Erythroblast (primary cell): ENCODE measurements at places on chromosomes 11 and 22.

DNA sequence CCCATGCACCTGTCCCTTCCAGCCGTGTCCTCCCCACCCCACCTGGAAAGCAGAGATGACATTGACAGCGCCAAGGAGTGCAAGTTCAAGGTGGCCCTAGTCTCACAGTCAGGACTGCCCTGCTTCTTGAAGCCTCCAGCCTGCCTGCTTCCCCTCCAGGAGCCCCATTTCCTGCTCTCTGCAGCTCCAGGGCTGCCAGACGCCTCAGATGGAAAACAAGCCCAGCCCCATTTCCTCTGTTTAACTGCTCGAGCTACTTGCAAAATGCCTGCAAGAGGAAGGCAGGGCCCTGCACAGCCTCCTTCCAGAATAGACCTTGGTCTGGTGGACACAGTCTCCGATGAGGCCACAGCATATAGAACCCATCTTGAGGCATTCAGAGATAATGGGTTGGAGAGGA, 5.0 kb upstream of the DGKZ start:
- no peak for DNase-seq

DNA sequence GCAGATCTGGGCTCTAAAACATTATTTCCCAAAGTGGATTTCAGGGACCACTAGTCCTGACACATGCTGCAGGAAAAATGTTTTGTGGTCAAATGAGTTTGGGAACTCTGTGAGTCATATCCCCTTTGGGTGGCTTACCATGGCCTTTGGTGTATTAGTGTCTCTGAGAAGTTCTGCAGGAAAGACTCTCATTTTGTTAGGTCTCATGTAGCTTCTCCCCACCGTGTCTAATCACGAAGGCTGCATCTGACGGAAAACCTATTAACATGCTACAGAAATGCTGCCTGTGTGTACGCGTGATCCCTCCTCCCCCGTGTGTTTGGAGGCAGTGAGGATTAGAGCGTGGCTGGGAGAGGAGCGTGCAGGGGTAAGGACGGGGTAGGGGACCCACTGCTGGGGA, 191.7 kb downstream of the ST3GAL4 start:
- DNase-seq, result no peak

DNA sequence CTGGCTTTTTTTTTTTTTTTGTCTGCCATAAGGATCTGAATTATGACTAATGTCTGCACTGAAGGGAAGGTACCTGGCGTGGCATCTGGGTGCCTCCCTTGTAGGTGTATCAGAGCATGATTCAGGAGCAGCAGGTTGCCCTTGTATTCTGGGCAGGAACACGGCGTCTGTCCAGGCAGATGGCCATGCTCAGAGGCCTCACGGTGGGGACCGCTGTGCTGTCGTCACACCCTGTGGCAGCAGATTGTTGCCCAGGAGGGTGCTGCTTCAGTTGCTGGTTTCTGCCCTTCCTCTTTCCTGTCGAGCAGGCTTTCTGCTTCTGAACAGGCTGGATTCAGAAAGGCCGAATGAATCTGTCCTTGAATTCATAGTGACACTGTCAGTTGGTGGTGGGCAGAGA, 11.0 kb downstream of the ZNRF3 start:
- DNase-seq, result peak; percentile 32

DNA sequence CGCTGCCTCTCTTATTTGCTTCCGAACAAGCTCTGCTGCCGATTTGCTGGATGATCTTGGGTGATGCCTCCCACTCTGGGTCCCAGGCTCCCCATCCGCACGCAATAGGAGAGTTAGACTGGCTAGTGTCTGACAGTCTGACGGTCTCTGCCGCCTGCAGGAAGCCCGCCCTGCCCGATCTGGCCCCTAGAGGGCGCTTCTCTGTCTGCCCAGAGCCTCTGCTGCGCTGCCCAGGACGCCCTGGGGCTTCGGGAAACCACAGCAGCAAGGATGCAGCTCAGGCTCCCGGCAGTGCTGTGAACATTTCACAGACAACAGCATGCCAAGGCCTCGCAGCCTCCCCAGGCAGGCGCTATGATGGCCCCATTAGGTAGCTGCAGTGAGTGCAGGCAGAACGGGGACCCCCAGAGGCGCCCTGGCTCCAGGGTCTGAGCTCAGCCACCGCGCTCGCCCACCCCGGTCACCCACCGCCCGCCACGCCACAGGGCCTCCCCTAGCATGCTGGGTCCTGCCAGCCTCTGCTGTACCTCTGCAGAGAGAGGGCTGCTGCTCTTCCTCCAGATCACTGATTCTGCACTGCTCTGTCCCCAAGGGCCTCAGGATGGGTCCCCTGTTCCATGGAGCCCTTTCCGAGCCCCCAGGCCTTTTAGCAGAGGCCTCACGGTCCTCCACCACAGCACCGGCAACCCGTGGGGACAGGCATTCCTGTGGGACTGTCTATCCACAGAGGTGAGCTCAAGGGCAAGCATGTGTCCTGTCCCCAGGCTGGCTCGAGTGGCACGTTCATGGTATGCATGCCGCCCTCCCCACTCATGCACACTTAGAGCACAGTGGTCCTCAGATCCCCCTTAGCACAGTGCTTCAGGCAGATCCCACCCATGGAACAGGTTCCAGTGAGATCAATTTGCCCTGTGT, 4.3 kb upstream of the BAIAP2L2 start:
- peak; percentile 86 for DNase-seq

GRCh38 chr11:47969401-47969800, 11.0 kb upstream of the PTPRJ start:
- DNase-seq, result no peak

DNA sequence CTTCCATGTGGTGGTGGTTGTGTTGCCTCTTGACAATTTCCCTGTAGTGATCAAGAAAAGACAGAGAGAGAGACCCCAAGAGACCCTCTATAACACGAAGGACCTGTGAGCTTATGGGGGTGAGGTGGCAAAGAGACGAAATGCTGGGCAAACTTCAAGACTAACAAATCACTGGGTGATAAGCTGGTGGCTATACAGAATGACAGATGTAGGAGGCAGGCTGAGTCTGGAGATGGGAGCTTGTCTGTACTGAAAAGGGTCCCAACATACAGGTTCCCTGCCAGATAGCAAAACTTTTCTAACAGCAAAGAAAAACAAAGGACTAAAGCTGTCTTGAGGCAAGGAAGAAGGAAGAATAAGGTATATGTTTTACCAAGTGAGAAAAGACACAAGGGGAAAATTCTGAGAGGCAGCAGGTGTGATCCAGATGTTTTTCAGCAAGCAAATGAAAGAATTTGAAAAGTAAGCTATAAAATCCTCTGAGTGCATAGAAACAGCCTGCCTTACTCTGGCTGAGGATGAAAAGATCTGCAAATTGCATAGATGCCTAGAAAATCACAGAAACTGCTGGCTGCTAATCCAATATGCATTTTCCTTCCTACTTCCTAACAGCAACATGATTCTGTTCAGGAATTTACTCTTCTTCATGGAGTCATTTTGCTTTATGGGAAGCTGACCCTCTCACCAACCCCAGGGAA, 21.9 kb upstream of the LYVE1 start:
- DNase-seq, result no peak

DNA sequence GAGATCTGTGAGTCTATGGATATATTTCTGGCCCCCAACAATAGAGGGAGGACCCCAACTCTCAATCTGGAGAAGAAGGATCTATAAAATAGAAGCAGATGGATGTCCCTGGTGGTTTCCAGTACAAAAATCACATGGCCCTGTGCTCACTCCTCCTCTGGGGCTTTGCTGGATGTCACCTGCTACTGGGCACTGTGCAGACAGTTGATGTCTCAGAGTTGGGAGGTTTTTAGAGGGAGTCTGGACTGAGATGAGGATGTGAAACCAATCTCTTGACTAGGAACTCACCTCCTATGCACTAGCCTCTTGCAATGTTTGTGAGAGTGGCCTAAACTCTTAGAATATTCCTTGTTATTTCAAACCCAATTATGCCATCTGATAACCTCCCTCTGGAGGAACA, 107.2 kb downstream of the SCN3B start:
- no peak for DNase-seq

GRCh38 chr11:72217841-72218240, 1.2 kb downstream of the FOLR2 start:
- no peak for DNase-seq

- DNase-seq, result no peak
Observed at GRCh38 chr22:50705219-50705691, 32.6 kb downstream of the SHANK3 start.

GRCh38 chr22:28017859-28018258, 98.8 kb upstream of the PITPNB start:
- no peak for DNase-seq

- DNase-seq, result peak; percentile 32
Observed at GRCh38 chr22:44074337-44074984, 50.4 kb downstream of the PARVB start.

DNA sequence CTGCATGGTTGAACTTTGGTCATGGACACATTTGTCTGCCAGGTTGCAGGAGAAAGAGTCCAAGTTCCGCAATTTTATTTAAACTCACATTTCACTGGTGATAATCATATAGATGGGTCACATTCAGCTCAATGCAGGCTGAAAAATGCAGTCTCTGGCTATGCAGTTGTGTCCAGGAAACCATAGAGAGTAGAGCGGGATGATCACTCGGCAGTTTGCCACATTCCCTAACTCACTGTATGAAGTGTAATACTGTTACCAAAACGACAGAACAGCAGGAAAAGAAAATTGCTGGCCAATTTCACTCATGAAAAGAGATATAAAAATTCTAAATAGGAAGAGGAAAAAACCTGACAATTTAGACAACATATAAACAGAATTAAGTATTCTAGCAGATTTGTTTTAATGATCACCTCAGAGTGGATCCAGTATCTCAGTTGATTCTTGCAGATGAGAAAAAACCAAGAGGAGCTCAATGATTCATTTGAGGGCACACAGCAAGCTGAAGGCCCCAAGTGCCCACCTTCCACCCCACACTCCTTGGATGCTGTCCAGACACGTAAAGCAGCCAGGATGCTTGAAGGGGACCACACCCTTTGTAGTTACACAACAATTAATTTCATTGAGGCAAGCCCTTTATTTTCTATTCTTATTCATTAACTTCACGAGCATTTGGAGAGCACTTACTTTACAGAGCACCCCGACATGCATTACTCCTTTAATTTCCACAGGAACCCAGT, 422.3 kb downstream of the SOX6 start:
- DNase-seq, result no peak

DNA sequence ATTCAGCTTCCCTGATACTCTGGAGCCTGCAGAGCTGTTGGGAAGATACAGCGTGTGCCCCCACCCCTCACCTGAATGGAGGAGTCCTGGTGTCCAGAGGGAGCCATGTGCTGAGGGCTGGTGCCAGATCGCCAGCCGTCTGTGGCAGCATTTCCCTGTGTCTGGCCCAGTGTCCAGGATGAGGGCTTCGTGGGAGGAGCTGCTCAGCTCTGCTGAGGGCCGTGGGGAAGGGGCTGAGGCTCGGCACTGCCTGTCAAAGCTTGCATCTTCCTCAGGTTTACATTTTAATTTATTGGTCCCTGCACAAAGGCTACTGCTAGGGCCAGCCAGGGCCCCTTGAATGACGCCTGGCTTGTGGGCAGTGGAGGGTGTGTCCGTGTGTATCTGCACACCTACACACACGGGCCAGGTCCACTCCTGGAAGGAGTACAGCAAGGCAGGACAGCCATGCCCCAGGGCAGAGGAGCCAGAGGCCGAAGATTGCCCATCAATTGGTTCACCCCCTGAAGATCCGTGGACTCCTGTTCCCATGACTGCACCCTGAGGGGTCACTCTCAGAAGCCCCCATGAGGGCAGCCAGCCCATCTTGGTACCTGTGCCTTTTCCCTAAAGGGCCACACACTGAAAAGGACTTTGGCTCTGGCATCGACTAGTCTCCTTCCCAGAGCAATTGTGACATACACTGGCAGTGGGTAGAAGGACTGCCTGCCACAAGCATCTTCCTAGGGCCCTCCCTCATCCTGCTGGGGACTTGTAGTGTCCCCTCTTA, 107.7 kb upstream of the PARVA start:
- DNase-seq, result no peak
